ENCODE measurements at places on chromosomes 5 and 9. TPM values are rescaled to one million over a fixed set of nuclear protein-coding genes. Genes with fewer than 3 reads are reported as not detected.

Gene MSMP
- not detected for total RNA-seq

Gene SAPCD2
- 51.3 TPM for total RNA-seq

Gene MOB3B
- total RNA-seq = 2.3 TPM

Gene KIAA1958
- total RNA-seq = 4.3 TPM

Gene ACTL7A
- not detected for total RNA-seq

Gene CDKN2B-AS1
- not detected for total RNA-seq

Gene PCDHGA4
- total RNA-seq = 0.92 TPM

Gene DMRT3
- 1.4 TPM for total RNA-seq

Gene SOHLH1
- not detected for total RNA-seq

Gene GPR151
- total RNA-seq = not detected

Gene NME5
- 1.0 TPM for total RNA-seq

Gene SH3RF2
- 16.3 TPM for total RNA-seq

Gene MYOT
- not detected for total RNA-seq

Gene CPEB4
- total RNA-seq = 17.5 TPM

Gene SLC36A2
- total RNA-seq = not detected

Gene ABCA1
- 13.7 TPM for total RNA-seq

Gene PPP2CA
- 196 TPM for total RNA-seq

Gene HAPLN1
- 0.07 TPM for total RNA-seq

Gene PLEKHG4B
- total RNA-seq = 4.3 TPM

Gene RASA1
- 40.5 TPM for total RNA-seq

Gene ANKDD1B
- total RNA-seq = 1.3 TPM

Gene TMEM252
- total RNA-seq = not detected

Gene ZNF883
- 3.4 TPM for total RNA-seq

Gene OBP2B
- not detected for total RNA-seq

Gene PAM
- 200 TPM for total RNA-seq

Gene PCA3
- not detected for total RNA-seq

Gene SLC12A7
- total RNA-seq = 15.2 TPM

Gene PCDHB2
- total RNA-seq = 0.17 TPM

Gene FAM163B
- not detected for total RNA-seq

Gene IL5
- total RNA-seq = not detected

Gene SLC34A3
- total RNA-seq = 0.07 TPM

Gene ST8SIA4
- 0.72 TPM for total RNA-seq

Gene CER1
- not detected for total RNA-seq

Gene PTGS1
- 6.0 TPM for total RNA-seq

Measured in epithelial cell of proximal tubule (primary cell).